ENCODE measurements at places on chromosomes 7 and 10. TPM values are rescaled to one million over a fixed set of nuclear protein-coding genes. Genes with fewer than 3 reads are reported as not detected.
A peak's percentile ranks its signal among the peaks of the same experiment; 100 is the strongest.

GRCh38 chr10:111999205-111999914, 184.2 kb downstream of the GPAM start:
- H3K27me3 ChIP-seq, result peaks cover 7% of the 10 kb centered on the region
- H3K27ac ChIP-seq, result peak overlapping the region; percentile 81
- H3K36me3 ChIP-seq, result 0 out of 2 replicates have a peak, but pooled peaks cover 6% of the 10 kb centered on the region
- H3K4me3 ChIP-seq, result no peak overlapping the region
- H3K4me1 ChIP-seq, result peaks cover 31% of the 10 kb centered on the region

GRCh38 chr10:13773043-13773442, 186.3 kb downstream of the PRPF18 start:
- H3K4me1 ChIP-seq, result peaks cover 14% of the 10 kb centered on the region
- no peak for DNase-seq
- peaks cover 8% of the 10 kb centered on the region for H3K36me3 ChIP-seq
- H3K4me3 ChIP-seq, result no peak overlapping the region
- H3K27me3 ChIP-seq, result no peaks in the 10 kb centered on the region

Gene VWA2
- 2.7 TPM for total RNA-seq

GRCh38 chr10:99742254-99742653, 10.2 kb downstream of the CUTC start:
- H3K4me3 ChIP-seq, result no peak overlapping the region
- no peak overlapping the region for H3K27ac ChIP-seq
- H3K4me1 ChIP-seq, result no peaks in the 10 kb centered on the region
- no peaks in the 10 kb centered on the region for H3K27me3 ChIP-seq
- H3K36me3 ChIP-seq, result peaks cover 71% of the 10 kb centered on the region

GRCh38 chr7:78379148-78379547, 580.6 kb downstream of the PHTF2 start:
- DNase-seq, result no peak
- no peak overlapping the region for H3K27ac ChIP-seq
- no peaks in the 10 kb centered on the region for H3K36me3 ChIP-seq

- H3K27ac ChIP-seq, result no peak overlapping the region
- no peaks in the 10 kb centered on the region for H3K36me3 ChIP-seq
- peaks cover 19% of the 10 kb centered on the region for H3K4me1 ChIP-seq
- H3K27me3 ChIP-seq, result no peaks in the 10 kb centered on the region
- no peak for DNase-seq
Observed at GRCh38 chr10:13790196-13790595, 203.4 kb downstream of the PRPF18 start.

DNA sequence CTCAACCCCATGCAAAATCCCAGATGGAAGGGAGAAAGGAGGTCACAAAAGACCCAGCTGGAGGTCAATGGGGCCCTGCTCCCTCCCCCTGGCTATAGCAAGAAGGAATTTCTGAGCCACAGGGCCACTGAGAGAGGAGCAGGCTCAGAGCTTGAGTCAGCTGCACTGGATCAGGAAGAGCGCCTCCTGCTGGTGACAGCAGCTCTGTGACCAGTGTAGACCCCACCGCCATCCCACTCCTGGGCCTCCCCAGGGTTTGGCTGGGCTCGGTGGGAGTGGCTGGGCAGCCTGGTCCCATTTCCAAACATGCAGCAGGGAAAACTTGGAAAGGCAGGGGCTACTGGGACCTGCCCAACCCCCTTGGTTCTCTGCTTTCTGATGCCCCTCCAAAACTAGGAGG, 31.5 kb upstream of the PRLHR start:
- peak; percentile 40 for DNase-seq
- H3K27me3 ChIP-seq, result peaks cover 12% of the 10 kb centered on the region
- no peak overlapping the region for H3K4me3 ChIP-seq
- no peak overlapping the region for H3K27ac ChIP-seq
- H3K4me1 ChIP-seq, result peaks cover 25% of the 10 kb centered on the region

DNA sequence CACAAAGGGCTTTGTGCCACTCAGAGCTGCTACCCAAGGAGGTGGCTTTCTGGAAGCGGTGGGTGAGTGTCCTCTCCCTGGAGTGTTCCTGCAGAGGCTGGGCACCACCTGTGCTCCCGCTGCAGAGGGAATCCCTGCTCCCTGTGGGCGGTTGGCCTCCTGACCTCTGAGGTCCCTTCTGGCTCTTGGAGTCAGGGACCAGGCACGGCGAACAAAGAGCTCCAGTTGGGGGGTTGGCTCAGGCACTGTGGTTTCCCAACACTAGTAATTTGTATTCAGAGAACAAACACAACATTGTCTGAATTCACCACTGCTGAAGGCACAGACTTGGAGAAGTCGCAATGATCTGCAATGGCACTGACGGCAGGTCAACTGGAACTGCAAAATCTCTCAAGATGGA, 328.9 kb downstream of the PRPF18 start:
- no peaks in the 10 kb centered on the region for H3K36me3 ChIP-seq
- H3K4me3 ChIP-seq, result no peak overlapping the region

Gene CCDC172
- 3.0 TPM for total RNA-seq

DNA sequence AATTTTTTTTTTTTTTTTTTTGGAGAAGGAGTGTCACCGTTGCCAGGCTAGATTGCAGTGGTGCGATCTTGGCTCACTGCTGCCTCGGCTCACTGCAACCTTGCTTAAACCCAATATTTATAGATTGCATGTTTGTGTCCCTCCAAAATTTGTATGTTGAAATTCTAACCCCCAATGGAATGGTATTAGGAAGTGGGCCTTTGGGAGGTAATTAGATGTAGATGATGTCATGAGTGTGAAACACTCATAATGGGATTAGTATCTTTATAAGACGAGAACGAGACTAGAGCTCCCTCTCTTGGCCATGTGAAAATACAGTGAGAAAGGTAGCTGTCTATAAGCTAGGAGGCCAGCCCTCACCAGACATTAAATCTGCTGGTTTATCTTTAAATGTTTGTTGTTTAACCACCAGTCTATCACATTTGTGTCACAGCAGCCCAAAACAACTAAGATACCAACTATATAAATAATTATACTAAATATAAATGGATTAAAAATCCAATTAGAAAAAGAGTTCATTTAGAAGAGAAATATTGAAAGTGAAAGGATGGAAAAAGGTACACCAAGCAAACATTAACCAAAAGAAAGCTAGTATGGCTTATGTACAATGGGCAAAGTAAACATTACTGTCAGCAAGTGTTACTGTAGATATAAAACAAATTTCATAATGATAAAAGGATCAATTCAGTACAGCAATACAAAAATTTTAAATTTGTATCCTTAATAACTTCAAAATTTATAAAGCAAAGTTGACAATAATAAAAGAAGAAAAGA, 9.3 kb downstream of the TCAF1 start:
- DNase-seq, result no peak
- H3K36me3 ChIP-seq, result peaks cover 14% of the 10 kb centered on the region
- no peak overlapping the region for H3K4me3 ChIP-seq
- H3K4me1 ChIP-seq, result peaks cover 6% of the 10 kb centered on the region

GRCh38 chr7:156944876-156945275, 4.6 kb upstream of the NOM1 start:
- DNase-seq, result peak; percentile 30
- no peak overlapping the region for H3K27ac ChIP-seq
- peaks cover 21% of the 10 kb centered on the region for H3K27me3 ChIP-seq
- no peak overlapping the region for H3K4me3 ChIP-seq
- H3K36me3 ChIP-seq, result peaks cover 9% of the 10 kb centered on the region

Gene GLCCI1
- 24.2 TPM for total RNA-seq

DNA sequence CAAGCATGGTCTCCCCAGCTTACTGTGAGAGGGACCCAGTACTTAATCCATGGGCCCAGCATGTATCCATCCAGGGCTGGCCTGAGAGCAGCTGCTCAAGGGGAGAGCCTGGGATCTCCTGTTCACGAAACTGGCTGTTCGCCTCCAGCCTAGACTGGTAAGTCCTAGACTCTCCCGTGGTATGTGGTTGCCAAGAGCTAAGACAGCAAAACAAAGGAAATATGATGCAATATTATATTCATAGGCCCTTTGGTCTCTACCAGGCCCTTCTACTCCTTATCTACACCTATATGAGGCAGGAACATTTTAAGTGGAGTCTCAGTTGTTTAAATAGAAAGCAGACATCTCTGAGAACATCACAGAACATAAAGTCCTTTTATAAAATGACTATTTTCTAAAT, 28.9 kb upstream of the STK17A start:
- H3K4me3 ChIP-seq, result no peak overlapping the region
- peaks cover 19% of the 10 kb centered on the region for H3K4me1 ChIP-seq
- H3K36me3 ChIP-seq, result no peaks in the 10 kb centered on the region
- no peaks in the 10 kb centered on the region for H3K27me3 ChIP-seq
- DNase-seq, result no peak

Gene DCLRE1A
- total RNA-seq, result 11.3 TPM

DNA sequence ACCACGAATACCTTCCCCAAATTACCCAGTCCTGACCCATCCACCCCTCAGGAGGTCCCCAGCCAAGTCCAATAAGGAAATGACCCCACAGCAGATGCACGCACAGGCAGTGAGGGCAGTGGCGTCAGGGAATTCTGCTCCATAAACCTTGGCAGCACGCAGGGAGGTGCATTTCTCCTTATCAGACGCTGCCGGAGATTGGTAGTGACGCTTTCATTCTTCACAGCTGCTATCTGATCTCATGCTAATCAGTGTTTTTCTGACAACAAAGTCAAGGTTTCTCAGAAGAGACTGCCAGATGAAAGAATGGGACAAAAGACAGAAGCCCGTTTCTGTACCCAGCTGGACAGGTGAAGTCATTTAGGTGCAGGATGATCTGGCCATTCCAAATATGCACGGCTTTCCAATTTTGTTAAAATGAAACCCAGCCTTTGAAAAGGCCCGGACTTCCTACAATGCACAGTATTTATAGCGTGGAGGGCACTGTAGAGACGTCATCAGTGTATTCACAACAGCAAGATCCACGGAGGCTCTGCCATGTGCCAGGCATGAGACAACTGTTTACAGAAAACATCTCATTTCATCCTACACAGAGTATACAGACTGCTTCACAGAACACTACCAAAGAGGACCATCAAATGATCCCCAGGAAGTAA, 35.3 kb downstream of the DIP2C start:
- no peak for DNase-seq
- no peak overlapping the region for H3K4me3 ChIP-seq
- no peak overlapping the region for H3K27ac ChIP-seq
- H3K27me3 ChIP-seq, result no peaks in the 10 kb centered on the region
- no peaks in the 10 kb centered on the region for H3K36me3 ChIP-seq

GRCh38 chr7:26815426-26815825, 49.0 kb downstream of the SKAP2 start:
- H3K4me3 ChIP-seq, result no peak overlapping the region
- H3K36me3 ChIP-seq, result no peaks in the 10 kb centered on the region
- H3K27me3 ChIP-seq, result 0 out of 2 replicates have a peak, but pooled peaks cover 5% of the 10 kb centered on the region
- no peaks in the 10 kb centered on the region for H3K4me1 ChIP-seq
- DNase-seq, result no peak
- H3K27ac ChIP-seq, result no peak overlapping the region

DNA sequence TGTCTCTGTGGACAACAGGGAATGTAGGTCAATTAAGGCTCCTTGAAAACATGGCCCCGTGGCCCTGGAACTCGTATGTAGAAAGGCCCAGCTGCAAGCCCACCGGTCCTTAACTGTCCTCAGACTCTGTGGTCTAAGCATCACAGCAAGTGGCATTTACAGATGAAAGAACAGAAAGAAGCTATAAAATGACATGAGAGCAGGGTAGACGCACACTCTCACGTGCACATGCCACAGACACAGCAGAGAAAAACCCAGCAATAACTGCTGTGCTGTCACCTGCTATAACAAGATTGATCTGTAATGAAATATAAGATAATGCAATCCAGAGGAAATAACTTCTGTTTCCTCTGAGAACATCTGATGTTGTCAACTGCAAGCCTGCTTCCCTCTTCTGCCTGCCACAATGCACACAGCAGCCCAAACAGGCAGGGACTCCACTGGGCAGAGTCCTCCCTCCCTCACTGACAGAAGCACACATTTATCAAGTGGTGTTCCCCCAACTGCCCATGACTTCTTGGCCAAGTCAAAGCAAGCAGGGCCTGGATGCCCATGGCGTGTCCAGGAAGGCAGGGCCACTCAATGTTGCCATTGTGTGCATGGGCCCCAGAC, 63.9 kb downstream of the GFRA1 start:
- no peaks in the 10 kb centered on the region for H3K4me1 ChIP-seq
- H3K27me3 ChIP-seq, result no peaks in the 10 kb centered on the region
- H3K27ac ChIP-seq, result no peak overlapping the region
- no peaks in the 10 kb centered on the region for H3K36me3 ChIP-seq
- no peak overlapping the region for H3K4me3 ChIP-seq

GRCh38 chr10:62130948-62131347, 137.7 kb downstream of the RTKN2 start:
- no peak overlapping the region for H3K27ac ChIP-seq
- no peaks in the 10 kb centered on the region for H3K4me1 ChIP-seq
- H3K27me3 ChIP-seq, result no peaks in the 10 kb centered on the region
- no peak overlapping the region for H3K4me3 ChIP-seq
- no peak for DNase-seq

Gene LOXL4
- 0.21 TPM for total RNA-seq

Gene FAM237B
- total RNA-seq, result not detected

GRCh38 chr10:88101666-88102065, 238.2 kb downstream of the PTEN start:
- no peak overlapping the region for H3K27ac ChIP-seq
- H3K4me3 ChIP-seq, result no peak overlapping the region
- DNase-seq, result no peak
- H3K36me3 ChIP-seq, result no peaks in the 10 kb centered on the region
- H3K27me3 ChIP-seq, result no peaks in the 10 kb centered on the region
- peaks cover 3% of the 10 kb centered on the region for H3K4me1 ChIP-seq

DNA sequence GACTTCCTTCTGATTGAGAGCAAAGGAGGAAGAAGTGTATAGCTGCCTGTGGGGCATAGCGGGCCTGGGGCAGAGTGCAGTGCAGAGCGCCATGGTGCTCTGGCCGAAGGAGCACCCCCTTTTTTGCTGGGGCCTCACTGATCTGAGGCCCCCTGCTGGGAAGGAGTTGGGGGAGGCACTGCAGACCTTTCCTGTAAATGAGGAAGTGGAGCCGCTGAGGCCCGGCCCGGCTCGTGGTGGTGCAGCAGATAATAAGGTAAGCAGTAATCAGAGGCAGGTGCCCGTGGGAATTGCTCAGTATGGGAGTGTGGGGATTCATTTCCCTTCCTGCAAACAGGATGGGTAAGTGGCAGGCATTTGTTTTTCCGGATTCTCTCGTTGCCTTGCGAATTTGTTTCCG, 373.7 kb upstream of the MKI67 start:
- peaks cover 21% of the 10 kb centered on the region for H3K4me1 ChIP-seq
- no peak overlapping the region for H3K4me3 ChIP-seq
- no peak overlapping the region for H3K27ac ChIP-seq
- no peaks in the 10 kb centered on the region for H3K36me3 ChIP-seq

All from WTC11 (cell line).